Mammary epithelial cell (primary cell): ENCODE measurements at places on chromosomes 16 and 17. TPM values are rescaled to one million over a fixed set of nuclear protein-coding genes. Genes with fewer than 3 reads are reported as not detected.

Gene GFAP
- not detected in 2 replicates for total RNA-seq

Gene SRCIN1
- total RNA-seq = 0.17 TPM

Gene CTF1
- 2.8 TPM for total RNA-seq

Gene ASGR2
- total RNA-seq = not detected

Gene P3H4
- total RNA-seq = 25.9 and 30.5 TPM in 2 replicates

Gene HSPB9
- not detected in 2 replicates for total RNA-seq

Gene KRT24
- total RNA-seq = not detected in 2 replicates

Gene CX3CL1
- total RNA-seq = 11.2 TPM

Gene SGCA
- not detected for total RNA-seq

Gene TPPP3
- total RNA-seq = not detected

Gene NPIPA2
- 4.1 TPM in 1 of 2 replicates, not detected in the other for total RNA-seq

Gene METRN
- 22.2 TPM for total RNA-seq

- no peak for DNase-seq
Measured at GRCh38 chr16:50945171-50945570, 203.3 kb downstream of the CYLD start.

GRCh38 chr17:45950888-45951287, 48.2 kb upstream of the STH start:
- no peak for DNase-seq

DNA sequence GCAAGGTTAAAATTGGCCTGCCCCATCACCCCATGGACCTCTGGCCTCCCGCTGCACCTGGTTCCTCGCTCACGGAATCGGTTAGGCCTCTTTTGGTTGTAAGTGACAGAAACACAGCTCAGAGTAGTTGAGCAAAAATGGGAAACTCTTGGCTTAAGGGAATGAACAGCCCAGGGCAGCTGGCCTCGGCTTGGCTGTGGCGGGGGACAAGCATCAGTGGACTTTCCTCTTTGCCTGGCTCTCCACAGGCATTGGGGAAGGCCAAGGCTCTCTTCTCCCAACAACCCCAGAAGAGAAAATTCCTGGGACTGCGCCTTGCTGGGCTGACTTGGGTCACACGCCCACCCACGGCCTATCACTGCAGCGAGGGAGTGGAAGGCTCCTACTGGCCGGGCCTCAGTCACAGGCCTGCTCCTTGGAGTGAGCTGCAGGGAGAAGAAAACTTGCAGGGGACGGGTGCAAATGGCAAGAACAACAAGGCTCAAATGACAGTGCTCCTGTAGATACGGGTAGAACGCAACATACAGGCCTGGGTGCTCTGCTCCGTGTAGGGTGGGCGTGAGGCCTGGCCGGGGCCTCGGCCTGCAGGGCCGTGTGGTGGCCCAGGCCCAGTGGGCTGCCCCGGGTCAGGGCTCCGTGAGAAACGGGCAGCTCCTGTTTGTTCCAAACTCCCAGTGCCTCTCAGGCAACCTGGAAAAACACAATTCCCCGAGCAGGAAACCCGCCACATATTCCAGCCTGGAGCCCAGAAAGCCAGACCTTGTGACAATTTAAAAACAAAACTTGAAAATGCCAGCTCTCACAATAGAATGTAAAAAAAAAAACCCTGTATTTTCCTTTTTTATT, 25.0 kb upstream of the ATP2A3 start:
- DNase-seq = no peak

DNA sequence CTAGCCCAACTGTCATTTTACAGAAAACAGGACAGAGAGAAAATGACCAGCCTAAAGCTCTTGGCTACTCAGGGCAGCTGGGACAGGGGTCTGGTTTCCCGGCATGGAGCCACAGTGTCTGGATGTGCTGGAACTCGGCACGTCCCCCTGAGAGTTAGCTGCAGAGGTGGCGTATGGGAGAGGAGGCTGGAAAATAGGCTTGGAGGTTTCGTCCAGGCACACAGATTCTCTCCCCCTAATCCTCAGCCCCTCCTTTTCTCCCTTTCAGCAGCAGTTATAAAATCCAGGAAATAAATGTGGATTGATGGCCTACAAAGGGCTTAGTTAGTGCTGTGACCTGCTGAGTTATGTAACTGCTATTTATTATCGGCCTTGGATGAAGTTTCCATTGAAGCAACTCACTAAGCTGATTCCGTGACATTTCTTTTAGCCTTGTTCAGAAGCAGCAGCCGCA, 89.5 kb upstream of the TOB1 start:
- no peak for DNase-seq

- DNase-seq = no peak
Measured at GRCh38 chr16:11459722-11460121, 114.5 kb downstream of the RMI2 start.

GRCh38 chr16:84228256-84228838, 11.5 kb downstream of the KCNG4 start:
- peak; percentile 32 for DNase-seq

GRCh38 chr17:11356371-11356770, 115.4 kb downstream of the SHISA6 start:
- no peak for DNase-seq

DNA sequence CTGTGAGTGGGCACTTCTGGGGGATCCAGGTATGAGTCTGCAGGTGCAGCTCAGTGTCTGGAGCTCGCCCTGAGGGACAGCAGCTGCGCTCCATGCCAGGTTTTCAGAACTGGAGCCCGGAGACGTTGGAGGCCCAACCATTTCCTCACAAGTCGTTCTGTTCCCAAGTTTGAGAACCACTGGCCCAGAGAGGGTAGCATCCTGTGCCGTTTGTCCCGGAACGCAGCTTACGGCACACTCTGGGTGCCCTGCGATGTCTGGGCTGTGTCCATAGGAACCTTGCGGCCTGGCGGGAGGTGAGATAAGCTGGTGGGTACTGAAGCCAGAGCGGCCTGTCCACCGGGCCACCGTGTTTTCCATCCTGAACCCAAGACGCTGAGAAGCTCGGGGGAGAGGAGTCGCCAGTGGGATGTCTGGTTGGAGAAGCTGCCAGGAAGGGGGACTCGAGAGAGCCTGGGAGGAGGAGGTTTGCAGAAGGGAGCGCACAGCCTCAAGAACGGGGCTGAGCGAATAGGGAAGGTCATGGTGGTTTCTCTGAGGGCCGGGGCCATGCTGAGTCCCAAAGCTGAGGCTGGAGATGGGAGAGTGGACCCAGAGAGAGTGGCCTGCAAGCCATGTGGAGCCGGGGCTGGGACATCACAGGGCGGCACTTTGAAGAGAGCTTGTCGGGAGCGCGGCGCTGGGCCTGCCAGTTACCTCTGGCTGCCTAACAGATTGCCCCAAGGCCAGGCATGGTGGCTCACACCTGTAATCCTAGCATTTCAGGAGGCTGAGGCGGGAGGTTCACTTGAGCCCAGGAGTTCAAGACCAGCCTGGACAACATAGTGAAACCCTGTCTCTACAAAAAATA, 211.0 kb upstream of the GSE1 start:
- DNase-seq = no peak

DNA sequence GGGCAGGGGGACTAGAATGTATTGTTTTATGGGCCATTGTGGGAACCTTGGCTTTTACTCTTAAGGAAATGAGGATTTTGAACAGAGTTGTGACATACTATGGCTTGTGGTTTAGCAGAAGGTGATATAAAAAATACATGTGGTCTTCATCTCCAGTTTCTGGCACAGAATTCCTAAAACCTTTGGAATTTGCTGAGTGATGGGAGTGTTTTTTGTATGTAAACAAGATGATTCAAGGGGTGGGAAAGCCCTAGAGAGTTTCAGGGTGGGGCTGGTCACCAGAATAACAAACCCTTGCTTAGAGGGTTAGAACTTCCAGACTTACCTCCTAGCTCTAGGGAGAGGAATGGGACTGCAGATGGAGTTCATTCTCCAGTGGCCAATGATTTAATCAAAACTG, 316.1 kb downstream of the PHKB start:
- peak; percentile 77 for DNase-seq

- no peak for DNase-seq
Measured at GRCh38 chr17:7240375-7240774, 1.1 kb upstream of the PHF23 start.

GRCh38 chr17:16932611-16933010, 39.3 kb downstream of the TNFRSF13B start:
- DNase-seq = no peak

- DNase-seq = no peak
Measured at GRCh38 chr17:75535119-75535537, 9.6 kb downstream of the LLGL2 start.

DNA sequence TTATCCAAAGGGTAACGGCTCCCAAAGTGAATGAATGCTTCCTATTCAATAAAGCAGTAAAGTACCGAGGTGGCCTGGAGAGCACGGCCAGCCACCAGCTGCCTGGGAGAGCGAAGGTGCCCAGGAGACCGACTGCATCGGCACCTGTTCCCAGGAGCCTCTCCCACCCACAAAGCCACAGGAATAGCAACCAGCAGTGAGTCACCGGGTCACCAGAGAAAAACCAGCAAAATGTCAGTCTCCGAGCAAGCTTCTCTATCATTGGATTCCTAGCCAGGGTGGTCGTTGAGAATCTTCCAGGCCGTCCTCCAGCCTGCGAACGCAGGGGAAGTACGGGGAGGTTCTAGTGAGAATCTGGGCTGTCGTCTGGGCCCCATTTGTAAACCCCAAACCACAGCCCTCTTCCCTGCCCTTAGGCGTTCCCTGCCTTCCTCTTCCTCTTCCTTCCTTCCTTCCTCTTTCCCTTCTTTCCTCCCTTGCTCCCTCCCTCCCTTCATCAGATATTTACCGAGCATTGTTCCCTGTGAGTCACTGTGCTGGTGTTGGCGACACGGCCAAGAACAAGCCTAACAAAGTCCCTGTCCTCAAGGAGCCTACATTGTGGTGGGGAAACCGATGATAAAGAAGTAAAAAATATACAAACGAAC, 114.6 kb downstream of the SLC39A11 start:
- DNase-seq = no peak

DNA sequence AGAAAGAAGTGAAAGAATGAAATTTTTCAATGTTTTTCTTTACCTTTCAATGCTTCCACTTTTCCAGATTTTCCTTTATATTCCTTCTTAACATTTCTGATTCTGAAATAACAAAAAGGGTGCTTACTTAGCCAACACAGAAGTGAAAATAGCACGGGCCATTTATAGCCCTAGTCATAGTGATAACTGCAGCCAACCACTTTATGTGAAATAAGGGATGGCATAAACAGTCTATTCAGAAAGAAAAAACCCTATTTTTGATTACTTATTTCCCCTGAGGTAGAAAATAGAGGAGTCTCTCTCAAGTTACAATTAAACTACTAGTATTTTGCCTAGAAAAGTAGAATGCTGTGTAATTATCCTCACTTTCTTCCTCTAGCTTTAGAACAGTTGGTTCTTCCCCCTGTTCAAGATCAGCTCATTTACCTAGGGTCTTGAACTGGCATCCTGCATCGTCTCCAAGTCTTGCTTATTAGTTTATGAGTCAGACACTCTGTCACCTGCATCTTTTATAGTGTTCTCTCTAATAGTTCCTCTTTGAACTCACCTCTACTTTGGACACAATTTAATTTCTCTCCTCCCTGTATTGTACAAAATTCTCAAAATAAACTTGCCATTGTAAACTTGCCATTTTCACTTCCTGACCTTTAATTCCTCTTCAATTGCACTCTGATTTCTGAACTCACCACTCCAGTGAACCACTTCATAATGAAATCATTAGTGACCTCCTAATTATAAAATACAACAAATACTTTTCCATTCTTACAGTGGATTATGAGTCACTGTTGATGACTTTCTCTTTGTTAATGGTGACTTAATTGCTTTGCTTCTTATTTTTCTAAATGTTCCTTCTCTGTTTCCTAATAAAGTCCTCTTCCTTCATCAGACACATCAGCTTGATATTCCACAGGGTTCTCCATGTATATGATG, 23.6 kb downstream of the ABCA6 start:
- no peak for DNase-seq

DNA sequence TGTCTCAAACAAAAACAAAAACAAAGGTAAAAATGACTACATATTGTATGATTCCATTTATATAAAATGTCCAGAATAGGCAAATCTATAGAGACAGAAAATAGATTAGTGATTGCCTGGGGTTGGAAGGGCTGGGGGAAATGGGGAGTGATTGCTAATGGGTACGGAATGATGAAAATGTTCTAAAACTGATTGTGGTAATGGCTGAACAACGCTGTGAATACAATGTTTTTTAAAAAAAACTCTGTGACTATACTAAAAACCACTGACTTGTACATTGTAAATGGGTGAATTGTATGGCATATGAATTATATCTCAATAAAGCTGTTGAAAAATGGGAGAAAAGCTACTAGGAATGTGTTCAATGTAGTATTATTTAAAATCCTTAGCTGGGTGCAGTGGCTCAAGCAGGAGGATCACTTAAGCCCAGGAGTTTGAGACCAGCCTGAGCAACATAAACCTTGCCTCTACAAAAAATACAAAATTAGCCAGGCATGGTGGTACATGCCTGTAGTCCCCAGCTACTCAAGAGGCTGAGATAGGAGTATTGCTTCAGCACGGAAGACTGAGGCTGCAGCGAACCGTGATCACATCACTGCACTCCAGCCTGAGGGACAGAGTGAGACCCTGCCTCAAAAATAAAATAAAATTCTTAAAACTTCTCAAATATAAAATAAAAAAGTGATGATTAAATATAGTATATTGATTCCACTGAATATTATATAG, 47.9 kb downstream of the TOM1L2 start:
- no peak for DNase-seq

DNA sequence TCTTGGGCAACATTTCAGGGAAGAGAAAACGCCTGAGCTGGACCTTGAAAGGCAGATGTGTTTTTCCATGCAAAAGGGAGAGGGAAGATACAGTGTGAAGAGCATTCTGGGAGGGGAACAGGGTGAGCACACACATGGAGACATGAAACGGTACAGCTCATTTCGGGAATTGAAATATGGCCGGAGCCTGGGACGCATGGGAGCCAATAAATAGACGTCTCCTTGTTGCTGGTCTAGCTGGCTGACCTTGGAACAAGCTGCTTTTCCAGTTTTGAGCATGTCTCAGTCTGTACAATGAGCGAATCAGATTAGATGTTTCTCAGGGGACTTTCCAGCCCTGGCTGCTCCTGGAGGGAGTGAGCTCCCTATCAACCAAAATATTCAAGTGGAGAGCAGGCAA, 63.6 kb downstream of the ASIC2 start:
- DNase-seq = no peak

GRCh38 chr16:67000384-67001351, 12.3 kb downstream of the CES4A start:
- no peak for DNase-seq

DNA sequence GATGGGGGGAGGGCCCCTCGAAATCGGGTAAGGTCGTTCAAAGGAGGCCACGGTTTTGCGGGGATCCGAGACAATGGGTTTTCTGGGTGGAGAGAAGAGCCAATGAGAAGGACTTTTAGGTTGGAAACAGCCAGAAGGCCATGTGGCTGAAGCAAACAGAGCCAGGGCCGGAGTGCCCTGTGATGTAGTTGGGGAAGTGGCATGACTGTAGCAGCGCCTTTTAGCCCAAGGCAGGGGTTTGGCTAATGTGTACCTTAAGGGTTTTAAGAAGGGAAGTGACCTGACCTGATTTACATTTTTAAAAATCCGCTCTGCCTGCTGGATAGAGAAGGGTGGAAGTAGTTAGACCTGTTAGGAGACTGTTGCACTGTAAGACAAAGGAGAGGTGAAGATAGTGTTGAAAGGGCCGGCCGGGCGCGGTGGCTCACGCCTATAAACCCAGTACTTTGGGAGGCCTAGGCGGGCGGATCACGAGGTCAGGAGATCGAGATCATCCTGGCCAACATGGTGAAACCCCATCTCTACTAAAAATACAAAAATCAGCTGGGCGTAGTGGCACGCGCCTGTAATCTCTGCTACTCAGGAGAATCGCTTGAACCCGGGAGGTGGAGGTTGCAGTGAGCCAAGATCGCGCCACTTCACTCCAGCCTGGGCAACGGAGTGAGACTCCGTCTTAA, 1.0 kb downstream of the LYRM1 start:
- DNase-seq = peak; percentile 75
